ENCODE measurements at places on chromosomes 5 and 9.

- DNase-seq = no peak
These were observed 80.6 kb upstream of the SHB start for GRCh38 chr9:38149647-38150046.

DNA sequence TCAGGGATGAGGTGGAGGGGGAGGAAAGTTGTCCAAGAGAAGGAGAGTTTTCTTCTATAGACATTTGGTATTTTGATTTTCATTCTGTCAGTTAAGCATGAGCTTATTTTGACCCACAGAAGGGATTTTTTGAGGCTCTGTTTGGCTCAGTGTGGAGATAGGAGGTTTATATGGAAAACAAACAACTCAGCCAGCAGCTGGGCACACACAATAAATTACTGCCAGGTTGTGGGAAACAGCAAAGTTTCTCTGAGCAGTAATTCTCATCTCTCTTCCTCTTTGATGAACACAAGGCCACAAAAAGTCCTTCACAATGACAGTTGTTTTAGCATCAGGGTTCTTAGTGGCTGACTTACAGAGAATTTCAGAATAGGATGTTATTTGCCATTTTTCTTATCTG, 486.1 kb downstream of the KDM4C start:
- DNase-seq = no peak

GRCh38 chr5:154652746-154653417, 102.3 kb upstream of the LARP1 start:
- no peak for DNase-seq

- no peak for DNase-seq
These were observed 172.6 kb upstream of the KIF2A start for GRCh38 chr5:62133426-62133825.

DNA sequence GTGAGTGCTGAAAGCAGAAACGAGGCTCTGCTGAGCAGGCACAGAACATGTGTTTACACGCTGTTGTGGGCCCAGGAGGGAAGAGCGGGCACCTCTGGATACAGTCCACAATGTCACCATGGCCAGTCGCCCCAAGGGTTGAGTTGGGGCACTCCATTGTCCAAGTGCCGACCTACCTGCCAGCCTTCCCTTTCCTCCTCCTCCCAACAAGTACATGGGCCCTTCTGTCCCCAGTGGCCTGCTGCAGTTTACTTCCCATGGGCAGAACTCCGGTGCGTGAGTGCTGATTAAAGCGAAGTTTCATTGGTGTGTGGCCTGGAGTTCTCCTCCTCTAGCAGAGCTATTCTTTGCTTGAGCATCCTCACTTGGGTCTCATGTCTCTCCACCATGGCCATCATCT, 50.4 kb downstream of the DCP2 start:
- no peak for DNase-seq

DNA sequence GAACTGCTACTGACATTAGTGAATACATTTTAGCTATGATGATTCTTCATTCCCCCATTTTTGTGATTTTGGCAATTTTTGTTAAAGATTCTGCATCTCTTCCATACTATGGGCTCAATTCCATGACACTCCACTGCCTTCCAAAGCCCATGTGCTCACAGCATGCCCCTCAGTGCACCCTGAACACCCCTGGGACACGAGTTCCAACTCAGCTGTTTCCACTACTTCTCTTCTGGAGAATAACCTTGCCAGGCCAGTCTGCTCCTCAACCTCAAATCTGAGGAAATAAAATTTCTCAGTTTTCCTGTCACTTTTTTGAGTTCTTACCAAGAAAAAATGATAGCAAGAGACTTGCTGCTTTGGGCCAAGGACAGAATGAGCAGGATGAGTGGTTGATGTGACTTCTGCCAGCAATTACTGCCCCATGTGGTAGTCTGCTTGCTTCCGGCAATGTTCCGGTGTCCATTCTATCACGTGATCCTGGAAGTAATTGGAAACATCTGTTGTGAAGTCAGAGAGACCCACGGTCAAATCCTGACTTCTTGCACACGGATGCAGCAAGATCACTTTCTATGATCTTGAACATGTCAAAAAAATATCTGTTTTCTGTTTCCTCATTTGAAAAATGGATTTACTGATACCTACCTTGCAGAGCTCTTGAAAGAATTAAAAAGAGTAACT, 58.3 kb downstream of the EGFLAM start:
- no peak for DNase-seq

GRCh38 chr5:148853868-148854267, 27.5 kb downstream of the ADRB2 start:
- DNase-seq = no peak
